ENCODE measurements at places on chromosomes 2 and 18.
A peak's percentile ranks its signal among the peaks of the same experiment; 100 is the strongest.

- no peak for DNase-seq
Observed at GRCh38 chr18:44602845-44603244, 77.8 kb upstream of the SETBP1 start.

GRCh38 chr2:230967113-230967512 is 28.8 kb upstream of the SPATA3 start:
- no peak for DNase-seq

GRCh38 chr2:163692081-163692480 is 43.7 kb downstream of the FIGN start:
- no peak for DNase-seq

- no peak for DNase-seq
Observed at GRCh38 chr2:36904636-36905035, 61.7 kb downstream of the STRN start.

DNA sequence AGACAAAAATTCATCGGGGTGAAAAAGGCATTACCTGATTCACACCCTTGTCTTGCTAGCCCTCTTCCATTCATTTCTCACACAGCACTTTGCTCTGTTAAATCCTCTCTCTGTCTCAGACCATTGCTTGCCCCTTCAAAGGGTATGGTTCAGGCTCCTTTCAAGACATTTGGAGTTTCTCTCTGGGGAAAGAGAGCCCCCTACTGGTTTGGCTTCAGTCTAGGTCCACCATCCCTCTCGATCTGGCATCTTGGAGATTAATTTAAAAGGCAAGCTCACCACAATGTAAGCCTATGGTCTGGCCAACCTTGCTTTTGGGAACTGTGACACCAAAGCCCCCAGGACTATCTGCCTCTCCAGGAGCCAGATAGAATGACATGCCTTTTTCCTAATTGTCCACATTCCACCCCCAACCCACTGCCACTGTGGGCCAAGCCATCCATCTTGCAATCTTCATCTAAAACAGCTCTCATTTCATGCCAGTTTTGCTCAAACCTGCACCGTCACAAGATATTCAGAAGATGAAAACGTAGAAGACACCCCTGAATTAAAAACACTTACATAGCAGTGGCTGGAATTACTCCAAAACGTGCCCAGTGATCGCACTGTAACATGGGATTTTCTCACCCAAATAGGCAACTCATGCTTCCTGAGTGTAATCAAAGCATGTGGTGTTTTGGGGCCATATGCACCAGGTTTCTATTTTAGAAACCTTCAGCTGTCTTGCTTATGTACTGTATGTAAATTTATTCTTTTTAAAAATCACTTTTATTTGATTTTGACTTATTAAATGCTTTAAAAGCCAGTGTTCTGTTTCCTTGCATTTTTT is 93.9 kb downstream of the FARSB start:
- DNase-seq: peak; percentile 90

- no peak for DNase-seq
Observed at GRCh38 chr2:71816815-71817214, 330.8 kb downstream of the CYP26B1 start.

GRCh38 chr2:83784947-83785346 is 674.1 kb downstream of the SUCLG1 start:
- no peak for DNase-seq
